ENCODE measurements at places on chromosomes 13 and 19.

DNA sequence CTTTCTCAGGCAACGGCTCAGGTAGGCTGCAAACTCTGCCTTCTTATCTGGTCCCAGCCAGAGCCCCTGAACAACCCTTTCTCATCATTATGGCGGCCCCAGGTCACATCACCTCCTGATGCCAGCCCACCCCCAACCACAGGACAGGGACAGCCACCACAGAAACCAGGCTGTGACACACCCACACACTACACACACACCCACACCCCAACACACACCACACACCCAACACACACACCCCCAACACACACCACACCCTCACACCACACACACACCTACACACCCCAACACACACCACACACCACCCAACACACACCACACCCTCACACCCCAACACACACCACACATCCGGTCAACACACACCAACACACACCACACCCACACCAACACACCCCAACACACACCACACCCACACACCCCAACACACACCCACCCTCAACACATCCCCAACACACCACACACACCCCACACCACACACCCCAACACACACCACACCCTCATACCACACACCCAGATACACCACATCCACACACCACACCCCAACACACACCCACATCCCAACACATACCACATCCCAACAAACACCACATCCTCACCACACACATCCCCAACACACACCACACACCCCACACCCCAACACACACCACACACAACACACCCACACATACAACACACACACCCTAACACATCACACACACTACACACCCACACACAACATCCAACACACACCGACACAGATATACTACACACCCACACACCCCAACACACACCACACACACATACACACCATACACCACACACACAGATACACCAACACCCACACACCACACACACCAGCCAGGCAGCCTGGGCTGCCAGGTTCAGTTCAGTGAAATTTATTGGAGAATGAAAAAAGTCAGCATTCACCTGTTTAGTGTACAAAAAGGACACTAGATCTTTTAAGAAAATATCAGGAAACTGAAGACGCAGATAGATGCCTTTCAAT lies 4.2 kb upstream of the ISYNA1 start:
- no peak for DNase-seq

DNA sequence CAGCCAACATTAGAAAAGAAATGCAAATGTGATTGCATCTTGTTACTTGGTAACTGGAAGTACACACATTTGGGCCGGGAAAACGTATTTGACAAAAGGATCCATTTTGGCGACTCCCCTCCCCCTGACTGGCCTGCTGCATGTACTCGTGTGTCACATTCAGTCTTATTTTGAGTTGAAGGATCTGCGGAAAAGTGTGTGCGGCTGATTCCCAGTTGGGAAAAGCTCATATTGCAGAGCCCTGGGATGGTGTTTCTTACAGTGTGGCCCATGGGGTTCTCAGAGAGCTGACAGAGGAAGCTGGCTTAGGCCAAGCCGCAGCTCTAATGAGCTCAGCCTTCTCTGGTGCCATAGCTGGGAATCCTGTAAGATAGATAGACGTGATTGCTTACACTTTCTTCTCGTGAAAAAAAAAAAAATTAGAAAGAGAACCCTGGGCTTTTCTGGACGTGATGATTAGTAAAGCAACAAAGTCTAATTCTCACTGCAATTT lies 170.3 kb upstream of the ARGLU1 start:
- no peak for DNase-seq

- peak; percentile 82 for DNase-seq
Measured at GRCh38 chr19:40813182-40813581, 14.2 kb downstream of the EGLN2 start.

- DNase-seq, result no peak
Measured at GRCh38 chr19:2223959-2224358, 12.2 kb downstream of the PLEKHJ1 start.

DNA sequence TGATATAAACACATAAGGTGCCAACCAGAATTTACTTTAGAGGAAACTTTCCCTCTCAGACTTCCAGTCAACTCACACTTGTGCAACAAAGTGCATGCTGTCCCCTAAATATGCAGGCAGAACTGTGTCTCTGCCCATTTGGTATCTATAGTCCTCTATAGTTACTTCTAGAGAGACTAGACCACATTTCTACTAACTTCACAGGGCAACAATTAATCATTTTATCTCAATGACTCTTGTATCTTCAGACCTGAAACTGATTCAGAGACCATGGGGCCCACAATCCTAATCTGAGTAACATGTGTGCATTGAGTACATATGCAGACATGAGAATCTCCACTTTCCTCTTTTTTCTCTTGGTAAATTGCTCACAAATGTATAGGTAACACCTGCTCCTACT lies 158.1 kb downstream of the ZNF486 start:
- DNase-seq, result no peak
